ENCODE measurements at places on chromosomes 3 and 15.

DNA sequence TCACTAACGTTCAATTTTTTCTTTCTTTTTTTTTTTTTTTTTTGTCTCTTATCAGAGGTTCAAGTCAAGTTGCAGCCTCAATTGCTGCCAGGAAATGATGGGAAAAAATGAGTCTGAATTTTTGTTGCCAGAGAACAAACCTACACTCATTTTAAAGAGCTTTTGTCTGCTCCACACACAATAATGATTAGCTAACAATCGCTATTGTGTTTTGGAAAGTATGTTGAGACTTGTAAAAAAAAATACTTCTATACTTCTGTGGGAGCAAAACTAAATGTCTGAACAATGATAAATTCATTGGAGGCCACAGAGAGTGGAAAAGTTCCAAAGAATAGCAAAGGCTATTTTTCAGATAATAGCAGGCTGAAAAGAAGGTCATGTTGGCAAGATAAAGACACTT, 176.3 kb upstream of the LMCD1 start:
- DNase-seq: no peak

- DNase-seq: no peak
Observed at GRCh38 chr3:16067837-16068471, 106.5 kb upstream of the GALNT15 start.

- no peak for DNase-seq
Observed at GRCh38 chr3:157443905-157444796, 7.5 kb downstream of the PTX3 start.

- DNase-seq: no peak
Observed at GRCh38 chr3:172135185-172135584, 95.8 kb downstream of the FNDC3B start.

DNA sequence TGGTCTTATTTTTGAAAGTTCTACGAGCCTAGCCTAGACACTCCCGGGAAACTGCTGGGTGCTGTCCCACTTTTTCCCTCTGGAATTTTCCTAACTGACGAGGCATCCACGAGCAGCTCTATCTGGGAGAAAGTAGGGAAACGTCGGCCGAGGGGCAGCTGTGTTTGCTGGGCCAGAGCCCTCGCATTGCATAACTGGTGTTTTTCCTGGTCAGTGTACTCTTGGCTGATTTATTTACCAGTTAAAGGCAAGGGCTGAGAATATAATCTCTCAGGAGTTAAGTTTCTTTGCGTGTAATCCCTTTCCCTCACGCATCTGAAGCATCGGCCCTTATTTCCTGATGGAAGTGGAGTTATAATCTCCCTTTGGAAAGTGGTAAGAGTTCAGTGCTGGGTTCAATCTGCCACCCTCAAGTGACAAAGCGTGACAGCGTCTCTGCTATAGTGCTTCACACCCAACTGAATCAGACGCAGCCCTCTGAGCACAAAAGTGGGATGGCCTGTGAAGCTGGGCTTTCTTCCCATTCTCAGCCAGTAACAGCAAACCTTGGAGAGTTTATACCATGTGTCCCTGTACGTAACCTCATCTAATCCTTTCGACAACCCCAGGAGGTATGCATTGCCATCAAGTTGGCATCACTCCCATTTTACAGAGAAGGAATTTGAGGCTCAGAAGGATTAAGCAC, 311.5 kb downstream of the RORA start:
- no peak for DNase-seq

DNA sequence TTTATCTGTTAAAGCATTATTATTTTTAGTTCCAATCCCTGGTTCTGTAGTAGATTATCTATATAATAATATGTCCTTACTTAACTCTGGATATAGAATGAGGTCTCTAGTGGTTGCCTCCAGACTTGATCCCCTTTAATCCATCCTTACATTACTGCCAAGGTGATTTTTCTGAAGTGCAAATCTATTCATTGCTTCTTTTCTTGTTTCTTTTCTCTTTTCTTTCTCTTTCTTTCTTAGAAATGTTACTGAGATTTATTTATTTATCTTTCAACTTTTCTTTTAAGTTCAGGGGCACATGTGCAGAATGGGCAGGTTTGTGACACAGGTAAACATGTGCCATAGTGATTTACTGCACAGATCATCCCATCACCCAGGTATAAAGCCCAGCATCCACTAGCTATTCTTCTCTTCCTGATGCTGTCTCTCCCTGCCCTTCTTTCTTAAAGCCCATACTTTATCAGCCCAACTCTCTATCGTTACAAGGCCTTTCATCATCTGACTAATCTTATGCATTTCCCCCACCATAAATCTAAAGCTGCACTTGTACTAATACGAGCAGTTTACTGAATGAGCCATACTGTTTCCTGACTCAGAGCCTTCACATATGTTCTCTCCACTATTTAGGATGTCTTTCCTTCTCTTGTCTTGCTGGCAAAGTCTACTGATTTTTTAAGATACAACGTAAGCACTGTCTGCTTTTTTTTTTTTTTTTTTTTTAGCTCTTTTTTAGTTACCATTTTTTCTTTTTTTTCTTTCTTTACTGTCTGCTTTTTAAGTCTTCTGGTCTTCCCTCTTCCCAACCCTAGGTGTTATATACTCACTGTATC, 4.6 kb downstream of the GLCE start:
- DNase-seq: no peak

- DNase-seq: peak; percentile 57
Observed at GRCh38 chr15:22930782-22931484, 49.2 kb downstream of the CYFIP1 start.

- DNase-seq: peak; percentile 57
Observed at GRCh38 chr3:149512073-149512782, 37.7 kb downstream of the TM4SF4 start.

DNA sequence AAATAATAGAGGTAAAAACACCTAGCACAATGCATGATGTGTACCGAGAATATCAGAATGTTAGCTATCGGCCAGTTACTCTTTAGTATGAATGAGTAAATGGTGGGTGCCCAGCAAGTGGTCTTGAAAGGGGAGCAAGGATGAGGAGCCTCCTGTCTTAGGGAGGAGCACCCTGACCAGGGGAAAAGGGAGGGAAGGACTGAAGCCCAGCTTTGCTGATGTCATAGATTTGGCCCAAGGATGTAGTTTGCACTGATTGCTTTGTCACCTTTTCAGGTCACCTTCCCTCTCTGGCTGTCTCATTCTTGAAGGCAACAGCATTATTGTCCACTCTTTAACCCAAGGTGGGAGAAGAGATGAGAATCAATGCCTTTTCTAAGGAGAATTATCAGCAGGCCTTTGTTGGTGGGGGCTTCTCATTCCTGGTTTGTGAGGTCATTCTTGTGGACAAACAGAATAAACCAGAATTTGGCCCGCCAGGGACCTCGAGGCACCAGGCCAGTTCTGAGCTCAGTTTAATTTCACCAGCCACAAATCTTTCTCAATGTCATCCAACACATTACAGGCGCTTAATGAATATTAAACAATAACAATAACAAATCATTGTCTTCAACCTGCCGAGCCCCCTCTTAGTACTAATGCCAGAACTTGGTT, 231.3 kb downstream of the VPS13C start:
- no peak for DNase-seq

GRCh38 chr15:38267421-38268022, 14.9 kb downstream of the SPRED1 start:
- no peak for DNase-seq

GRCh38 chr3:142577696-142578328, 721 bp downstream of the ATR start:
- DNase-seq: no peak

DNA sequence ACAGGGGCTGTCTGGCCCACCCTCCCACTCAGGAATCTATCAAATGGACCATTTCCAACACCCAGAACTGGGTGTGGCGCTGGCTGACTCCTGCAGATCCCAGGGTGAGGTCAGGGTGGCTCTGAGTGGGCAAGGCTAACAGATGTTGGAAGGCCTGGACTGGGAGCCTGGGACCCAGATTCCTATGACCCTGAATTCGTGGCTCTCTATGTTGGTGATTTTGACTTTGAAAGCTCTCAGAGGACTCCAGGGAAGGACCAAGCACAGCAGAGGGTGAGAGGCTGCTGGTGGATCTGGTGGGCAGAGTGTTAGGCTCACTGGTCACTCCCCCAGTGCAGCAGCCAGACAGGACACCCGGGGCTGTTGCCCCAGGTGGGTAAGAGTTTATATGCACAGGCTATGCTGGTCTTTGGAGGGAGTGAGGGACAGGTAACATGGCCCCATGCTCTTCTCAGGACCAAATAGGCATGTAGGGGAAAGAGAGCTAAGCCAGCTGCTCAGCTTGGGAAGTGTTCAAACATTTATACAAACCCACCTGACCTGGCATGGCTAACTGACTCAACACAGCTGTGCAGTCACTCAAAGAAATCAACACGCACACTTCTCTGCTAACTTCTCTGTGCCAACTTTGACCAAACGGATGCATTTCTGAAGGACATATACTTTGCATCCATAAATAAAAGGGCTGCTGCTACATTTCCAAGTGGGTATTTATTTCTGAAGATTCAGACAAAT, 62.6 kb upstream of the RAB6B start:
- DNase-seq: no peak

DNA sequence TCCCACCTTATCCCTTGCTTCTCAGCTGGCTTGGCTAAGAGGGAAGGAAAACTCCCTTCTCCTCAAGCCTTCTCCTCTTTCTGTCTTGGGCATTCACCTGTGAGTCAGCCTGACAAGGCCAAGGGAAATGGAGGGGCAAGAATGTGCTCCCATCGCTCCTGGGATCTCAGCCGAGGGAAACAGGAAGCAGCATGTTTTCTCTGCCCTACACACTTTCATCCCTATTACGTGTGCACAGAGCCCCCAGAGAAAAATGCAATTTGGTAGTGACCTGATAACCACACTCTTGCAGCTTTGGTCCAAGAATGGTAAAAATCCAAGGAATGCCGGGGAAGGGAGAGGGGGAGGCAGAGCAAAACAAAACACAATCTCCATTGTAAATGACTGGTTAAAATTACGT, 32.9 kb upstream of the MTMR10 start:
- no peak for DNase-seq

All from breast epithelium (tissue), 4 donors.